ENCODE measurements at places on chromosomes 3 and 15. TPM values are rescaled to one million over a fixed set of nuclear protein-coding genes. Genes with fewer than 3 reads are reported as not detected.

Gene UBAP1L
- total RNA-seq, result 2.9 TPM

DNA sequence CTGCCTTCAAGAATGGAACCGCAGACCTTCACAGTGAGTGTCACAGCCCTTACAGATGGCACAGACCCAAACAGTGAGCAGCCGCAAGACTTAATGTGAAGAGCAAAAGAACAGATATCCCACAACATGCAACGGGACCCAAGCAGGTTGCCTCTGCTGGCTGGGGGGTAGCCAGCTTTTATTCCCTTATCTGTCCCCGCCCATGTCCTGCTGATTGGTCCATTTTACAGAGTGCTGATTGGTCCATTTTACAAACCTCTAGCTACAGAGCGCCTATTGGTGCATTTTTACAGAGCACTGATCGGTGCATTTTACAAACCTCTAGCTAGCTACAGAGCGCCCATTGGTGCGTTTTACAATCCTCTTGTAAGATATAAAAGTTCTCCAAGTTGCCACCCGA lies 102.0 kb upstream of the IGF1R start:
- DNase-seq, result no peak

GRCh38 chr15:52783191-52783829 lies 6.8 kb downstream of the ONECUT1 start:
- no peak for DNase-seq

Gene CCDC39
- total RNA-seq, result not detected

DNA sequence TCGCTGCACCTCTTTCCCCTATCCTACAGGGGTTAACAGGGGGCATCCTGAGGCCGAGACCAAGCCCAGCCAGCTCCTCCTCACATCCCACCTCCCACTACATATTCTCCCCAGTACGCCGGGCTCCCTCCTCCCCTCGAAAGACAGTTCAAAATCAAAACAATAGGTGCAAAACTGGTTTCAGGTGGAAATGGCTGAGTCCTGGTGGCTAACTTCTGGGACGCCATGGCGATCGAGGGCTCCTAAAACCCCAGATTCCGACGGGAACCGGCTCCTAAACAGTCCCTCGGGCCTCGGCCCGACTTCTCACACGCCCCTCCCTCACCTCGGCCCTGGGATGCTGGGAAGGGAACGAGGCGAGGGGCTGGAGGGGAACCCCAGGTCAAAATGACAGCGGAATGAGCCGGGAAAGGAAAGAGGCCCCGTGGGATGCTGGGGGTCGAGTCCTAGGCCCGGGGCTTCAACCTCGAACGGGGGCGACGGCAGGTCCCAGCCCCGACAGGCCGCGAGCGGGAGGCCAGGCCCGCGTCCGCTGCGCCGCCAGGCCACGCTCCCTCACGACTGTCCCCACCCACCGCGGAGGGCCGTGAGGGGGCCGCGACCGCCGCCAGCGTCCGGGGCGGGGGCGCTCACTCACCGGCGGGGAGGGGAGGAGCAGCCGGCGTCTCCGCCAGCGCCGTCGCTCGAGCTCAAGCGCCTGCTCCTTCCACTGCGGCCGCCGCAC lies 492 bp downstream of the TMCC1 start:
- peak; percentile 71 for DNase-seq

DNA sequence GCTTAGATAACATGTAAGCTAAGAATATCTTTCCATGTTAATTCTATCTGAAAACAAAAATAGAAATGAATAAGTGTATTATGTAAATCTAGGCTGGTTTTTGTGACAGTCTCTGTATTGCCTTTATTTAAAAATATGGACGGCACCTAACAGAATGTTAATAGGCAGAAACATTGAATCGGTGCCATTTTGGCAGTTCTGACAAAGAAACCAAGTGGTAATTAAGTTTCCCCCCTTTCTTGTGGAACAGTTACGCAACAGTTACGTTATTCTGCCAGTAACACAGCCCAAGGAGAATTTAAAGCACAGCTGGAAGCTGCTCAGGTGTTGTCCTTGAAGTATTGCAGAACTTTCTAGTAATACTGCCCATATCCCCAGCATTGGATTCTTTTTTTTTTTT lies 21.5 kb downstream of the LARS2 start:
- no peak for DNase-seq

DNA sequence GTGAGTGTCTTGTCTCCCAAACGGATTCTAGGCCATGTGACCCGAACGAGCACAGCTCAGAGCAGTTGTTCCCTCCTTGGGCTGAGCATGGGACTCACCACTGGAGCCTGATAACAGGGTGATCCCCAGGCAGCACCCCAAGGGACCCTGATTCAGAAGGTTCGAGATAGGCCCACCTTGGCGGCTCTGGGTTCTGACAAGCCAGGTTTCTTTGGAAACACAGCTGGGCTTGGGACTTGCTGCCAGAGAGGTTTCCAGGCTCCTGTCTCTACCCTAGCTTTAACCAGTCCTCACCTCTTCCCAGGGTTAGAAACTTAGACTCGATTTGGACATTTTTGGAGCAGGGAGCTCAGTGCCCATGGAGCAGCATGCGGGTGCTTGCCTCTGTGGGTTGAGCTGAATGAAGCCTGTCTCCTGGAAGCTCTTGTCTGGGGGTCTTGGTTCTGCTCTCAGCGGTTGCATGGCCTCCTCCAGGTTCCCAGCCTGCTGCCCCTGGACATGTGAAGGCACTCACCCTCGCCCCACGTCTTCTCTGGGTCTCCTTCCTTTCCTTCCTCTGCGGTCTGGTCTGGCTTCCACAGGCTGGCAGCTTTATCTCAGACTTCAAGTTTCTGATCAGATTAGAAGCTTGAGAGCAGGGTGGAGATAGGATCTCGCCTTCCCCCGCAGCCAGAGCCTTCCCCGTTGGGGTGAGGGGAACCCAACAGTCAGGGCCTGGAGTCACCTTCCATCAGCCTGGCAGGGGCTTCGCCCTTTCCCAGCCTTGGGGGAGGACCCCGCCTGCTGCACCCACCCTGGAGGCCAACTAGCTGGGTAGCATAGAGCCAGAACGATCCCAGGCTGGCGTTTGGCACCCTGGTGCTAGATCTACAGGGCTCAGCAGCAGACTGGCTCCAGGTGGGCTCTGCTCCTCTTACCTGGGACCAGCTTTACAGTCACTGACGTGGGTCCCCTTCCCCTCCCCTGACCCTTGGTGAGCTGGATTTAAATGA lies 21.0 kb downstream of the PAQR5 start:
- DNase-seq, result no peak
